ENCODE measurements at places on chromosomes 1 and 21.

GRCh38 chr1:37238364-37239224 lies 204.3 kb upstream of the GRIK3 start:
- no peak for DNase-seq

GRCh38 chr1:61052395-61053225 lies 29.8 kb upstream of the NFIA start:
- no peak for DNase-seq

DNA sequence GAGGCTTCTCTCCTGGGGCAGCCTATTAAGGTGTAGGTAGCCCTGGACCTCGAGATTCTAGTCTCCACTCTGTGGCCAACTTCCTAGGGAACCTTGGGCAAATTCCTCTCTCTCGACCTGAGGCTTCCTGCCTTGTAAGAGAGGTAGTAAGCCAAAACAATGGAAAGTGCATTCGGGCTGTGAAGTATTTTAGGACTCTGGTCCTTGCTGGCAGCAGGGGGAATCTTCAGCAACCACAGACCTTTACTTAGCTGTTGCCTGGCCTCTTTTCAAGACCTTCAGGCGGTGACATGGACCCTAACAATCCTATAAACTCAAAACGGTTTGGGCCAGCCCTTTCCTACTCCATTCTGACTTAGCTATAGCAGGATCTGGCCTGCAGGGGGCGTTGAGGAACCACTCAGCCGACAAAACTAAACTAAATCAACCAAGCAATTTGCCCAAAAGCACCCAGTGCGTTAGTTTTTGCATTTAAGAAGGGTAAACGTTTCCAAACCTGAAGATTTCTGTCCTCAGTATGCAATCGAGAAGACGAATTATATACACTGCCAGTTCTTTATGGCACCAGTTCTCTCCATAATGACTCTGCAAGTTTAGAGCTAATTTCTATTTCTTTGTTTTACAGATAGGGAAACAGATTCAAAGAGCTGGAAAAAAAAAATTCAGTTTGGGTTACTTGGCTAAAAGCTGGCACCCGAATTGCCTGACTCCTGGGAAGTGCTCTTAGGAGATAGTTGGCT lies 10.9 kb upstream of the SESN2 start:
- DNase-seq, result peak; percentile 72

DNA sequence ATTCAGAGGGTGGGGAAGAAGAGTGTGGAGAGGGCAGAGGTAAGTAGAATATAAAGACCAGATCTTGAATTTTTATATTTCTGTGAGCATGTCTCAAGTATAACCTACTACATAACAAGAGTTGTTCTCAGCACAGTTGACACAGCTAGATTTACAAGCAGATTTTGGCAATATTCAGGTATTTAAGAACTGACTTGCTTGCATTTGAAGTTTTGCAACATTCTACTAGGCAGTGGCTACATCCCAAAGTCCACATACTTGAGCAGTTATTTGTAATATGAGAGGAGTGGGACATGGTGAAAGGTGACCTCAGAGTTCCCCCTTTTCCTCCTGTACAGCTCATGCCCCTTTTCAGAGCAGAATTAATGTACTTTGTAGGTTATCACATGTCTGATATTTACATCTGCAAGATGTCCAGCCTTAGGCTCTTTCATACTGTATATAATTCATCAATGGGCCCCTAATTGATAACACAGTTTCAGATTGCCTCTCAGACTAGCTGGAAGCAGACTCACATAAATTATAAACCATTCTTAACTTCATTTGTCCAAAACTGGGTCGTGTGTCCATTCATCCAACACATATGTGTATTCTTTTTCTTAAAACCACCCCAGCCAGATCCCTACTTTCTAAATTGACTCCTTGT lies 136.7 kb upstream of the RAVER2 start:
- no peak for DNase-seq

DNA sequence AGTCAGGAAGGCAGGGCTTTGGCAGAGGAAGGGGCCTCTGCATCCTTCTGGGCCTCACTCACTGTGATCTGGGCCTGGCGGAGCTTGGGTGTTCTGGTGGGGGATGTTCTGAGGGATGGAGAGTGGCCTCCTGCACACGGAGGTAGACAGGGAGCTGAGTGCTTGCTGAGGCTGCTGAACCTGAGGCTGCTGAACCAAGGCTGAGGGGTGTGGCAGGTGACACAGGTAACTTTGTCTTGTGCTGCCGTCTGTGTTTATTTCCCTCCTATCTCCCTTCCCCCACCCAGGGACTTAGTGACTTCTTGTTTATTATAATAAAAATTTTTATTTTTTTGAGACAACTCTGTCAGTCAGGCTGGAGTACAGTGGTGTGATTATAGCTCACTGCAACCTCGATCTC lies 37.7 kb upstream of the IFNLR1 start:
- DNase-seq, result no peak

DNA sequence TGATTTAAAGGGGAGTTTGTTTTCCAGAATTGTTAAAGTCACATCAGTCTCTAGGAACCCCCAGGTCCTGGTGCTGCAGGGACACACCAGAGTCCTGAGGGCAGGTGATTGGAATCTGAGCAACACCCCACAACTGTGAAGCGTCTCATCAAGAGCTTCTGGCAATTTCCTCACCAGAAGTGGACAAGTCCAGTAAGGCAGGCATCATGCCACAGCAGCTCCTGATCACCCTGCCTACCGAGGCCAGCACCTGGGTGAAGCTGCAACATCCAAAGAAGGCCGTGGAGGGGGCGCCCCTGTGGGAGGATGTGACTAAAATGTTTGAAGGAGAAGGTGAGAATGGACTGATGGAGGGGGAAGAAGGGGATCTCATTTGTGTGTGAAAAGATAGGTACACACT lies 2.1 kb downstream of the ZFP69 start:
- no peak for DNase-seq

- DNase-seq, result no peak
Observed at GRCh38 chr1:26388791-26389445, 16.4 kb upstream of the ZNF683 start.

DNA sequence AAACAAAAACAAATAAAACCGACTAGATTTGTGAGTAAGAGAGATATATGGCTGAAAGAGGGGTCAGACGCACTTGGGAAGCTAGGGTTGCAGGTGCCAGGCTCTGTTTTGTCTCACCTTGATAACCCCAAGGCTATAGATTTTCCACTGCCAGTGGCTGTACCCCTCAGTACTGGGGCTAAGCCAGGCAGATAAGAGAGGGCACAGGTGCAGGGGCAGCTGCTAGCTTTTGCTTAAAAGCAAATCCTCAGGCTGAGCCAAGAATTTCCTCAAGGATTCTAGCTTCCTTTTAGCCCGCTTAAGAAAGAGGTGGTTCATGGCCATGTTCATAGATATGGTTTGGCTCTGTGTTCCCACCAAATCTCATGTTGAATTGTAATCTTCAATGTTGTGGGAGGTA lies 57.9 kb downstream of the OVGP1 start:
- DNase-seq, result no peak

- no peak for DNase-seq
Observed at GRCh38 chr21:38831526-38832467, 26.1 kb downstream of the ETS2 start.

GRCh38 chr1:175471039-175471800 lies 272.2 kb downstream of the TNR start:
- DNase-seq, result no peak

DNA sequence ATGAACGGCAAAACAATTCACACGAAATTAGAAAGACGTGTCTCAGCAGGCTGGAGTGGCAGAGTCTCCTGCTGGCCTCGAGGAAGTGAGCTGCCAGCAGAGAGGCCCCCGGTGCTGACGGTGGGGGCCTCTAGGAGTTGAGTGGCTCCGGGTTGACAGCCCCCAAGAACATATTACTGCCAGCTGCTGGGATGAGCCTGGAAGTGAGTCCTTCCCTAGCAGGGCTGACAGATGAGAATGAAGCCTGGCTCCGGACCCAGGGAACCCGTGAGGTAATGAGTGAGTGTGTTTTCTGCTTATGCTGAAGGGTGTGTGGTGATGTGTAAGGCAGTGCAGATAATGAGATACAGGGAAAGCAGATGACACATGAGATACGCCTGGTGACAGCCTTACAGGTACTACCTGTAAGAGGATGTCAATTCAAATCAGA lies 23.5 kb upstream of the LRRC47 start:
- DNase-seq, result no peak

Measured in activated CD8-positive, alpha-beta memory T cell treated with anti-CD3 and anti-CD28 coated beads for 48 hours (primary cell).